ENCODE measurements at places on chromosomes 11 and 22.

- DNase-seq: peak; percentile 10
Measured at GRCh38 chr11:67006029-67006884, 16.7 kb upstream of the SYT12 start.

- DNase-seq: no peak
Measured at GRCh38 chr22:36406721-36407120, 19.0 kb upstream of the MYH9 start.

DNA sequence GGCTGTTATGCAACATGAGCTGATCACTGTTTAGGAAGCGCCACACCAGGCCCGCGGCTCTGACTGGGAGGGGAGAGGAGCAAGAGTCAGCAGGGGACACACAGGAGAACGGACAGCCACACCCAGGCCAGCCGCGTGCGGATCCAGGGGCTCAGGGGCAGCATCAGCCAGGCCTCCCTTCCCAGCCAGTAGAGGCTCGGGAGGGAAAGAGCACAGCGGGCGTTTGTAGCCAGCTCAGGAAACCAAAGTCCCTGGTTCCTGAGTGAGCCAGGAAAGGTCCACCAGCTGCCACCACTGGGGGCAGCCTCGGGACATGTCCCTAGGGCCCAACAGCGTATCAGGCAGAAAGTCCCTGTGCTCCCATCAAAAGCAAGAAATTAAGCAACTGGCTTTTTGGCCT lies 71.8 kb upstream of the PITPNB start:
- DNase-seq: peak; percentile 74

- no peak for DNase-seq
Measured at GRCh38 chr22:40791241-40791640, 27.9 kb downstream of the SLC25A17 start.

DNA sequence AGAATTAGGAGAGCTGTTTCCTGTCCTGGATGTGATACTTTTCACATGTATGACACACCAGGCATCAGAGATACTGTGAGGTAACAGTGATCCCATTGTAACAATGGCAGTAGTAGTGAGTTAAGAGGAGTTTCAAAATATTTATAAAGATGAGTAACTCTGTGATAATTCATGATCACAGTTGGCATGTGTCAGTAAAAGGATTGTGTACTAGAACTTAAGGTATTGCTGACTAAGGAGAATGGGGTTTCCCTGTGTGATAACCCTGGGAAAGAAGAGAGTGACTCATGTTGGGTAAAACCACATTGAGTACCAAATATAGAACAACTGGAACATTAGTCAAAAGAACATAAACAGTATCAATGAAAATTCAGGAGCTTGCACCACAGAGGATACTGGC lies 22.9 kb upstream of the SLC5A1 start:
- DNase-seq: no peak

DNA sequence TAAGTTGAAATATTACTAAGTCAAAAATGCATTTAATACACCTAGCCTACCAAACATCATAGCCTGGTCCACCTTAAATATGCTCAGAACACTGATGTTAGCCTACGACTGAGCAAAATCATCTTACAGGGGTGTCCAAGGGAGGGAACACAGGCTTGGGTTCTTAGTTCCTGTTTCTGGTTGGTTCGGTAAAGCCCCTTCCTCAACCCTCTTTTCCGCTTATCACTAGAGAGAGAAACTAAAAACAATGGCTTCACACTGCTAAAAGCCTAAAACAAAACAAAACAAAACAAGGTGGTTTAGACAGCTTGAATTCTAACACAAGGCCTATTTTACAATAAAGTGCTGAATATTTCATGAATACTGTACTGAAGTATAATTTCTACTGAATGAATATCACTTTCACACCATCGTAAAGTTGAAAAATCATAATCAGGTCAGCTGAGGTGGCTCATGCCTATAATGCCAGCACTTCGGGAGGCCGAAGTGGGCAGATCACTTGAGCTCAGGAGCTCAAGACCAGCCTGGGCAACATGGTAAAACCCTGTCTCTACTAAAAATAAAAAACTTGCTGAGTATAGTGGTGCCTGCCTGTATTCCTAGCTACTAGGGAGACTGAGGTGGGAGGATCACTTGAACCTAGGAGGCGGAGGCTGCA lies 118.0 kb downstream of the SIK3 start:
- no peak for DNase-seq

DNA sequence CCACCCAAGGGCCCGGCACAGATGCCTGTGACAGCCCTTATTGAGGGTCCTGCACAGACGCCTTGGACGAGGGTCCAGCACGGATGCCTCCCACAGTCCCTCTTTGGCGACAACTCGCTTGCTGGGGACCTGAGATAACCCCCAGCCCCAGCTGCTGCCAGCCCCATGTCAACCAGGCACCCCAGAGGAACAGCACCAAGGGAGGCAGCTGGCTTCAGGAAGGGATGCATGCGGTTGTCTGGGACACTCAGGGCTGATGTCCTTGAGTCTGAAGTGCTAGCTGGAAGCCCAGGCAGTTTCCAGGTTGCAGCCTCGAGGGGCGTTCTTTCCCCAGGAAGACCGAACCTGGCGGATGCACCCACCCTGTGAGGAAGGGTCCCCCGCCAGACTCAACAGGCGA lies 33.8 kb downstream of the MOB2 start:
- no peak for DNase-seq

DNA sequence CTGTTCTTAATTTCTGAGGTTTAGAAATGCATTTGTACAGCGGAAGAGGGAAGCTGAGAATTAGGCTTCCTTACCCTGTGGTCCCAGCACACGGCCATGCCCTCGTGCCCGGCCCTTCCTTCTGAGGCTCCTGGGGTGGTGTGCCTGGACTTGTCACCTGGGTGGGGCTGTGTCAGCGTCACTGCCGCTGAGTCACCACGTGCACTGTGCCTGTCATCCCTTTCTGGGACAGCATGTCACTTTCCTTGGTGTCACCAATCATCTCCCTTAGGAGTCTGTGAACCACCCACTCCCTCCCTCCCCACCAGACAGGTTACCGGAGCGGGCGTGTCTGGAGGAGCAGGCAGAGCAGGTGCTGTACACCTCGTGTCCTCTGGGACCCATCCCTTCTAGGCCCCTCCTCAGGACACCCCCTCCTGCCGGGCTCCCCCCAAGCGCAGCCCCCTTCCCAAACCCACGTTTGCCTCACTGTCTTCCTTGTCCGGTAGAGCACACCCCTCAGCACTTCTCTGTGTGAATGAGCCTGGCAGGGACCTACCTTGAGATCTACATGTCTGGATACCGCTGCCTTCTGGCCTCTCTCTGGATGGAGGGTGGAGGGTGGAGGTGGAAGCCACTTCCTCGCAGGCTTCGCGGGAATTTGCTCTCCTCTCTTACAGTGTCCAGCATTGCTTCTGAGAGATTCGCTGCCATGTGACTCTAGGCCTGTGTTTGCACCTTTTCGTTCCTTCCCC lies 367.6 kb downstream of the TBC1D22A start:
- DNase-seq: no peak

DNA sequence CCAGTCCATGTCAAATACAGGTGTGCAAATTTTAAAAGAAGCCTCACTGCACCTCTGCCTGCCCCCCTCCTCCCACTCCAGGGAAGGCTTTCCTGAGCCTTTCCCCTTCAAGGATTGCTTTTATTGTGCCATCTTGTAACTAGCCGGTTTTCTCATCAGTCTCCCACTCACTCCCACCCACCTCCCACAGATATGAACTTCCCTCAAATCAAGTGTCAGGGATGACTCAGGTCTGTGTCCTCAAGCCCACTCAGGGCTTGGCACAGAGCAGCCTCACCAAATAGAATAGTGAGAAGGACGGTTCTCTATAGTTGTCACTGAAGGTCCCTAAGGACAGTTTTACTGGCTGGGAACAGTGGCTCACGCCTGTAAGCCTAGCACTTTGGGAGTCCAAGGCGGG lies 43.0 kb downstream of the THAP12 start:
- no peak for DNase-seq

DNA sequence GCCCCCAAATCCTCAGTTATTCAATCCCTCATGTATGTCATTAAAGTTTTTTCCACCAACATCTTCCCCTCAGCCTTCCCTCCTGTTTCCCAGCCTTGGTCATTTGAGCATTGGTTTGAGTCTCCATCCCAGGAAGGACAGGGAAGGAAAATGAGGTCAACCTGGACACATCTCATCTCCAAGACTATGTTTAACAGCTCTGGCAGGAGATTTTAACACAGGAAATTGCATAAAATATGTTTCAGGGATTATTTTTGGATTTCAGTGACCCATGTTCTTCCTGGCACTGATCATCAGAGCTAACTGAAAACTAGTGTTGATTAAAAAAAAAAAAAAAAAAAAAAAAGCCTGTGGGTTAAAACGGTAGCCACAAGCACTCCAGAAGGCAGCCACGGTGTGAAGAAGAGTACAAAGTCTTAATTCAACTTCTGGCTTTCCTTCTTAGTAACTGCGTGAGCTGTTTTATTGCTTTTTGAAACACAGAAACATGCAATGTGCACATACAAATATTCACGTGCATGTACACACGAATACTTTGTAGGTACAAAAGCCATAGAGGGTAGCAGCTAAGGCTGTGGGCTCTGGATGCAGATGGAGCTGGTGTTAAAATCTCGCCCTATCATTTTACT lies 164.4 kb upstream of the DDI1 start:
- DNase-seq: no peak

DNA sequence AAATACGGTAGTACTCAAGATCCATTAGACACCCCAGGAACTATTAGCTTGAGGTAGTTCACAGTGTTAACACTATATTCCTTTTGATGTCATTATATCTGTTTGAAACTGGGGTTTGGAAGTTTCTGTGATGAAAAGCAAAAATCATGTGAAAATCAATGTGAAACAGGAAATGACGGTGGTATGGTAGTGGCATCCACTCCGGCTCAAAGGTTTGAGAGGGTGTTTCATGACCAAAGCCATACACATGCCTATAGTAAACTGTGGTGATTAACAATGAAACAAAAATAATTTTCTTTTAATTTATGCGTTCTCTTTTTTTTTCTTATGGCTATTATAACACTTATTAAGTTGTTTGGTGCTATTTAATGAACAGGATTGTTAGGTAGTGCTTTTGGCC lies 10.9 kb downstream of the RAB38 start:
- DNase-seq: no peak

DNA sequence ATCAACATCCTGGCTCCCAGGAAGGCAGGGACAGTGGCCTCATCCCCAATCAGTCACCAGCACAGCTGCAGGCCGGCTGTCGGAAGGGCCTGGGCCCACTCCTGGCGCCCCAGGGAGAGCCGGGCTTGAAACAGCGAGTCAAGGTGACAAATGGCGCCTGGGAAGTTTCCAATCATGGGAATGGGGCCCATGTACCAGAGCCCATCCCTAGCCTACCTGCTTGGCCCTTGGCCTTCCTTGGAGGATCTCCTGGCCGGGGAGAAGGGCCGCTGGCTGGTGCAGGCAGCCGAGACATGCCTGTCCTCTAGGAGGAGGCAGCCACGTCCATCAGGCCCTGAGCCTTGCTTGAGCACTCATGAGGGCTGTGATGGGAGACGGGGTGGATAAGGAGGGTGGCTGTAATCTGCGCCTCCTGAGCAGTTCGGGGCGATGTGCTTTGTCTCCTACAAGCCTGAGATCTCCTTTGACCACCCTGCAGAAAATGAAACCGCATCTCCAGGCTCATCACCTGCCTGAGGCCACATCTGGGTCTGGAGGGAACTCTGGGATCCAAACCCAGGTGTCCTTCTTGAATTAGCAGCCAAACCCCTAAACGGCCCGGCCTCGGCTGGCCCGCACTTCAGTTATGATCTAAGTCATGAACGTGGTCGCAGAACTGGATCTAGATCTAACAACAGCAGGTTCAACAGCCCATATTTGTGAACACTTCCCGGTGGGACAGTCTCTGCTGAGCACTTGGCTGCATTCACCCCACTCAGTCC lies 862.0 kb downstream of the TBC1D22A start:
- DNase-seq: no peak
